ENCODE measurements at places on chromosomes 6 and 20. TPM values are rescaled to one million over a fixed set of nuclear protein-coding genes. Genes with fewer than 3 reads are reported as not detected.

The BPIFB1 gene
- not detected for total RNA-seq

- DNase-seq = no peak
Observed at GRCh38 chr20:46324960-46325703, 16.8 kb upstream of the CDH22 start.

DNA sequence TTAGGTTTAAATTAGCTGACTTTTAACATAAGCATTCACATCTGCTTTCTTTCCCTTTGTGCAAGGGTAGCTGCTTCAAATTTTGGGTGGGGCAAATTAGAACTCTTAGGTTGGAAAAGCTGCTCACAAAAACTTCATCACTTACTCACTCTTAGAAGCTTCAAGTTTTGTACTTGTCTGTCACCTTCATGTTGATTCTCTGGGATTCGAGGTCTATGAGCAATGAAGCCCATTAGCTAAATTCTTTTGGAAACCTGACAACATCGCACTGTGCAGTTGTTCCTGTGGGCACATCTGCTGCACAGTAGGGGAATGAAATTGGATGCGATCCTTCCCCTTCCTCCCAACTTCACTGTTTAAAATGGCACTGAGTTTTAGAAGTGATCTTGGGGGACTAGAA is 156.1 kb downstream of the UBE3D start:
- no peak for DNase-seq

- no peak for DNase-seq
Observed at GRCh38 chr6:117477988-117478852, 4.3 kb upstream of the DCBLD1 start.

- no peak for DNase-seq
Observed at GRCh38 chr6:16132909-16133308, 4.0 kb downstream of the MYLIP start.
